ENCODE measurements at places on chromosomes 6 and 20. TPM values are rescaled to one million over a fixed set of nuclear protein-coding genes. Genes with fewer than 3 reads are reported as not detected.

GRCh38 chr6:4788953-4789584 lies 12.9 kb downstream of the CDYL start:
- DNase-seq: no peak

GRCh38 chr20:21342656-21343345 lies 39.7 kb downstream of the XRN2 start:
- no peak for DNase-seq

GRCh38 chr20:59412181-59412580 lies 111.8 kb downstream of the EDN3 start:
- no peak for DNase-seq

DNA sequence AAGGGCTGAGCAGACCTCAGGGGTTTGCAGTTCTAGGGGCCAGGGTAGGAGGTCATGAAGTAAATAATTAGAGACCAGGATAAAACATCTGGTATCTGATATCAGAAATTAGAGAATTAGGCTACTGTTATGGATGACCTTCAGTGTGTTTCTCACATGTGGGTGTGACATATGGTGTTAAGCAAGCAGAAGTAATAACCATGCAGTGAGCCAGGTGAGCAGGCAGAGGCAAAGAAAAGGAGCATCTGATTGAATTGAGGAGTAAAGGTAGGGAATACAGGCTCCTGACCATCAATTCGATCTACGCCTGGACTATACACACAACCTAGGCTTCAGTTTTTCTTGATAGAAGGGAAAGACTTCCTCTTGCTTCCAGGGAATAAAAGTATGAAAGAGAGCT lies 34.7 kb upstream of the MAP3K7 start:
- no peak for DNase-seq

DNA sequence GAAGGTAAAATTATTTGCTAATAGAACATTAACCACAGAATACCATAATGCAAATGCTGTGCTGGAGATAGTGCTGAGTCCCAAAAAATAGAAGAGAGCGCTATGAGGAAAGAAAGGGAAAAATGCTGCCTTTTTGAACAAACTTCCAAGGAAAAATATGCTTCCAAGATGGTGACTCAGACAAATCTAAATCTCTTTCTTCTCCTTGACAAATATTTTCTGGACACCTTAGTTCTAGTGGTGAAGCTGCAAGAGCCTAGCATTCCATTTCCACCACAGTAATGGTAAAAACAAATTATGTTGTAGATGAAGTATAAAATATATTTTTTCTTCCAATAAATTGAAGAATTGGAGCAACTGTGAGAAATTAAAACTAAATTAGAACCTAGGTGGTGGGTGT lies 155.6 kb upstream of the TBX18 start:
- no peak for DNase-seq

- DNase-seq: peak; percentile 43
These were observed 21.9 kb downstream of the NCOA7 start for GRCh38 chr6:125812394-125813292.

DNA sequence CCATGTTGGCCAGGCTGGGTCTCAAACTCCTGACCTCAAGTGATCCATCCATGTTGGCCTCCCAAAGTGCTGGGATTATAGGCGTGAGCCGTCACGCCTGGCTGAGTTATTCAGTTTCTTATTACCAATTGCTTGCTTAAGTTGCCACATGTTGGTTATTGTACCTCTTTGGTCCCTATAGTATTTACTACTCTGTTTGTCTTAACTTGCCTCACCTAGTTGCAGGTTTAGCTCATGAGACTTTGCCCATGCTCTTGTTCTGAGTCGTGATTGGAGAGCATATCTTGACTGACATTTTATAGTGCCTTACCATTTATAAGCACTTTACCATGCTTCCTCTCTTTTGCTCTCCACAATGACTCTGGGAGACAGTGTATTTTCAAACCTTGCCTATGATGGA lies 134.2 kb upstream of the HDGFL1 start:
- DNase-seq: no peak

DNA sequence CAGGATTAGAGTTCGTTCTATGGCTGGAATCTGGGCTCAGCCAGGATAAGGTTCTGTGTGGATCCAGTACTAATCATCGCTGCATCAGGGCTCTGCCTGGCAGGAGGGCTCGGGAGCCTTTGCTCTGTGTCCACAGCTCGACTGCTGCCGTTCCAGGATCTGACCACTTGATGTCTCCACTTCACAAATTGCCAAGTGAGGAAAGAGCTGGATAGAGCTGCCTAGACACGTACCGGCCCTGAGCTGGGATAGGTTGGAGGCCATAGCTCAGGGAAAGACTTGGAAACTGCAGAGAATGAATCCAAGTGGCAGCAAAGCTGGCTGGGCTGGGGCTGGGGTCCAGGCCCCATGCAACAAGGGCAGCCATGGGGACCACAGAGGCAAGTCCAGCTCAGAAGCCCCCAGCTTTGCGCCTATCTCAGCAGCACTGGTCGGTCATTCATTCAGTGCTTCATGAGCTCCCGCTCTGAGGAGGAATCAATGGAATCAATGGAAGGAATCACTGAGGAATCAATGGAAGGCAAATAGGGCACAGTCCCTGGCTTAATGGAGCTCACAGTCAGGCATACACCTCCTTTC lies 38.0 kb upstream of the TOP1 start:
- DNase-seq: peak; percentile 89

DNA sequence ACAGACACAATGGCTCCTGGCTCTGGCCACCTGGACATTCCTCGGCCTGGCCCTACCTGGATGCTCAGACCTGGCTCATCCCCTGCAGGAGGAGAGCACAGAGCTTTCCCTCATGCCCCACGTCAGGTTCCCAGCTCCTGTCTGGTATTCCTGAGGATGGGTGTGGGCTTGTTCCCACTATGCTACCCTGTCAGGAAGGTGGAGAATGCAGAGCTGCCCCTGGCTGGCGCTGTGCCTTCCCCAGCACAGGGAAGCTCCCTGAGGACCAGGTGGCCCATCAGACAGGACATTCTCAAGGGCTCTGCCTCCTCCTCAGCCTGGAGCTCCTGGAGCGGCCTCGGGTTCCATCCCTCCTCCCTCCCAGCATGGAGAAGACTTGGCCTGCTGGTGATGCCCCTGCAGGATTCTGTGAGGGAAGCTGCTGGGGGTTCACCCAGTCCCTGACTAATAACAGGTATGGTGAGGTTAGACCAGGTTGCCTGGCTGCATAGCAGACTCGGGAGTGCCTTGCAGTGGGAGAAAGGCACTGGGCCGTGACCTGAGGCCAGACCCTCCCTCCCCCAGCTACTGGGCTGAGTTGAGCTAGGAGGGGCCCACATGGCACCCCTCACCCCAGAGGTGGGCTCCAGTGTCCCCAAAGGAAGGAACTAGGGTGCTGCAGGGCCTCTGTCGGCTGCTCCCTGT lies 156.0 kb upstream of the MLN start:
- no peak for DNase-seq

DNA sequence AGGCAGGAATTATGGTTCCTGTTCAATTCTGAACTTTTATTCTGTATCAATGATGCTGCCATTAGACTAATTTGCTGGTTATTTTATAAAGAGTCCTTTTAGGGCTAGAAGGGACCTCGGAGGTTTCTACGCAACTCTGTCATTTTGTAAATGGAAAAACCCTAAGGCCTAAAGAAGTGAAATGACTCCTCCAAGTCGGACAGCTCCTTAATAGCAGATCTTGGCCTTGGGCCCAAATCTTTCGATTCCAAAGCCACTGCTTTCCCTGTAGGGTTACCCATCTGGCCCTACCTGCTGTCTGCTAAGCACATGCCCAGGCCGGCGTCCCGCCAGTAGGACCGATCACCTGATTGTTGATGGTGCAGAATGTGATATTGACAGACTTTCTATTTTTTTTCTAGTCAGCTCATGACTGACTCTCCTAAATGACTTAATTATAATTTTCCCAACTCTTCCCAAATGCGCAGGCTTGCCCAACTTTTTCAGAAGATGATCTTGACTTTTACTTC lies 40.2 kb downstream of the PLEKHG1 start:
- DNase-seq: no peak

NOTCH4 gene
- total RNA-seq: 5.0 TPM

CLPSL1 gene
- total RNA-seq: not detected

ATP6V1G2 gene
- 0.88 TPM for total RNA-seq

ARMC12 gene
- total RNA-seq: 1.4 TPM

PEX6 gene
- 39.4 TPM for total RNA-seq

SIRPB2 gene
- total RNA-seq: not detected

MICB gene
- total RNA-seq: 0.67 TPM

CLVS2 gene
- total RNA-seq: under 0.01 TPM
